ENCODE measurements at places on chromosomes 1 and 21.

- peak; percentile 51 for DNase-seq
Measured at GRCh38 chr1:37811027-37811655, 3.1 kb upstream of the YRDC start.

DNA sequence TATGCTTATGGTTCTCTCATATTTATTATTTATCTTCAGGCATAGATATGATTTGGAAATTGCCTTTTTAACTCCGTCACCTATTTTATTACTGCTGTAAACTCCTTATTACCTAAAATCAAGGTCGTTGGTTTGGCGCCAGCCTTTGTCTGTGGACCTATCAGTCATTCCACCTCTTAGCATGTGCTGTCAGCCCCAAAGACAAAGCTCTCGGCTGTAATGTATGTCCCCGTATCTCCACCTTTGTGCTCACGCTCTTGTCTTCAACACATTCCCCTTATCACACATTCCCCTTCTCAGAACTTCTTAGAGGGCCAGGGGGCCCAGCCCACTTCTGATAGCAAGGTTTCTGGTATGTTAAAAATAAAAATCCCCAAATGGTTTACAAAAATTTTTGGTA, 342.2 kb downstream of the RYR2 start:
- no peak for DNase-seq

GRCh38 chr1:219650880-219651279, 38.0 kb upstream of the ZC3H11B start:
- no peak for DNase-seq

GRCh38 chr1:115364046-115364779, 26.2 kb upstream of the NGF start:
- no peak for DNase-seq

- no peak for DNase-seq
Measured at GRCh38 chr1:23558140-23558871, 995 bp downstream of the ID3 start.

- no peak for DNase-seq
Measured at GRCh38 chr21:46459356-46460112, 843 bp downstream of the DIP2A start.

DNA sequence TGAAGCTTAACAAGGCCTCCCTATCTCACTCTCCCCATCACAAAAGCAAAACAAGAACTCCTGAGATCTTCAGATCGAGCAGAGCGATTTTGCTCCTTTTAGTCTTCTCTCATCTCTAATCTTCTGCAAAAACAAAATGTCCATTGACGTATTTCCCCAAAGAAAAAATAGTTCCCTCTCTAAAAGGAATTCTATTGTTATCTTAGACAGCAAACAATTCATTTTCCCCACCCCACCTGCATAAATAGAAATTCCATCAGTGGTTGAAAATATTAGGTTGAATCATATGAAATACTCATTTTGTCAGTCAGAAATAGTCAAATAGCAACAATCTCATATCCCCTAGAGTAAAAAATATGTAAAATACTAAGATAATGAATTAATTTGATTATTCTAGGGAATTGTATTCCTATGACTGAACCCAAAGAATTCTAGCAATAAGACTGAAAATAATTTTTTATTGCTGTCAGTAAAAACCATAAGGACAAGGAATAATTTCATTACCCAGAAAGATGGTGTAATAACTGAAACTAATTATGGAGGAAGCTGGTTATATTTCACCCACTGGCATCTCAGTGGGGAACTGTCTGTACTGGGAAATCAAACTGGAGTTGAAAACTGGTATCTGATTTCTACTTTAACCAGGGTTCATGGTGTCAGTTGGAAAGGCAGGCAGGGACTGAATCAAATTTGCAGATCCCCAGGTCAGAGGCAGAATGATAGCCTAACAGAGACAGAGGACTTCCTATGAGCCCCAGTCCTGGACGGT, 51.3 kb downstream of the RHOU start:
- DNase-seq: no peak

GRCh38 chr1:1400576-1401456, 1.7 kb upstream of the CCNL2 start:
- DNase-seq: no peak

DNA sequence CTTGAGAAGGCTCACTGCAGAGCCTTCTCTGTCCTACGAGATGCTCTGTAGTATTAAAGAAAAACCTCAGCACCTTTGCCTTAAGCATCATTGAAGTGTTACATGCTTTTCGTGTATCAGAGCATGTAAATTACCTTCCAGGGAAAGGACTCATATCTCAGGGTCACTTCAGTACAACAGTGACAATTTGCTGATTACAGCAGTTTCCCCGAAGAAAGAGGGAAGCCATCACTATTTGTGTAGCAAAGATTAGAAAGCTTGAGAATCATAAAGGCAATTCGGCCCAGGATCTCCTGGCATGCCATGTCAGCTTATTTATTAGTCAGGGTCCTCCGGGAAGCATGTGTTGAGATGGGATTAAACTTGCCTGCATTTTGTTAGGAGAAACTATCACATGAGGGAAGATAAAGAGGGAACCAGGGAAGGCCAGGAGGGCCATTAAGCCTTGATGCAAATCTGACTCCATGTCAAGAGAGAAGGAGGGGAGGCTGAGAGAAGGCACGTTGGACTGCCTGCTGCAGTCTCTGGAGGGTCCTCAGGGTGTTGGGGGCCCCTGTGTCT, 55.2 kb upstream of the KCNJ6 start:
- DNase-seq: no peak

GRCh38 chr21:34534522-34534921, 22.5 kb upstream of the KCNE1 start:
- no peak for DNase-seq

DNA sequence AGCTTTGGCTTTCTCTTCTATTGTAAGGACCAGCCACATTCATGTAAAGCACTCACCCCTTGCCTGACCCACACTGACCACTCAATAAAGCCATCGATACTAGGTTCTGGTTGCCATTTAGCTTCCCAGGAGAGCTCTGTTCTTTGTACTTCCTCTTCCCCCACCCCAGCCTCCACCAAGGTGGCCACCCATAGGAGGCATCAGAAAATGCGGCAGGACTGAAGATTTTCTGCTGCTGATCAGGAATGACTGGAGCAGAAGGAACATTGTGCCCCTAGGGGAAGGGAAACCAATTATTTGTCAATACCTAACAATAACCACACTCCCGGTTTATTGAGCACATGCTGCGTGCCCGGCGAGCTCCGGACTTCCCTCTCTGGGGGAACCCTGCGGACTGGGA, 5.2 kb upstream of the SMIM12 start:
- DNase-seq: no peak

GRCh38 chr1:90722874-90723589, 5.9 kb upstream of the BARHL2 start:
- no peak for DNase-seq

DNA sequence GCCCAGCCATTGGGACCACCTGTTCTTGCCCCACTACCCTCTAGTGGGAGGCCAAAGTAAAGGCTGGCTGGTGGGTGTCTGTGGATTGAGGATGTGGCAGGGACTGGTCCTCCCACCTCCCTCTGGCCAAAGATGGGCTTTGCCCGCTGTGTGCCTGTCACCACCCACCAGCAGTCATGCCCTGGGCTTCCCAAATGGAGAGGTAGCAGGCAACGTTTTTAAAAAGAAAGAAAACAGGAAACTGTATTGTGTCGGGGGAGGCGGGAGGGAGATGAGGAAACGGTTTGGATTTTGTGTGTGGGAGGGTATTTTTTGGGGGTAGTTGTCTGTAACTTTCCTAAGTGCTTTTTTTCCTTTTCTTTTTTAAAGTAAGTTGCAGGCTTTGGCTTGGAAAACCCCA, 30.1 kb downstream of the SZRD1 start:
- no peak for DNase-seq
